ENCODE measurements at places on chromosomes 6 and 20.
A peak's percentile ranks its signal among the peaks of the same experiment; 100 is the strongest.

GRCh38 chr6:72832271-72832670 lies 210.4 kb downstream of the KCNQ5 start:
- no peak for DNase-seq

DNA sequence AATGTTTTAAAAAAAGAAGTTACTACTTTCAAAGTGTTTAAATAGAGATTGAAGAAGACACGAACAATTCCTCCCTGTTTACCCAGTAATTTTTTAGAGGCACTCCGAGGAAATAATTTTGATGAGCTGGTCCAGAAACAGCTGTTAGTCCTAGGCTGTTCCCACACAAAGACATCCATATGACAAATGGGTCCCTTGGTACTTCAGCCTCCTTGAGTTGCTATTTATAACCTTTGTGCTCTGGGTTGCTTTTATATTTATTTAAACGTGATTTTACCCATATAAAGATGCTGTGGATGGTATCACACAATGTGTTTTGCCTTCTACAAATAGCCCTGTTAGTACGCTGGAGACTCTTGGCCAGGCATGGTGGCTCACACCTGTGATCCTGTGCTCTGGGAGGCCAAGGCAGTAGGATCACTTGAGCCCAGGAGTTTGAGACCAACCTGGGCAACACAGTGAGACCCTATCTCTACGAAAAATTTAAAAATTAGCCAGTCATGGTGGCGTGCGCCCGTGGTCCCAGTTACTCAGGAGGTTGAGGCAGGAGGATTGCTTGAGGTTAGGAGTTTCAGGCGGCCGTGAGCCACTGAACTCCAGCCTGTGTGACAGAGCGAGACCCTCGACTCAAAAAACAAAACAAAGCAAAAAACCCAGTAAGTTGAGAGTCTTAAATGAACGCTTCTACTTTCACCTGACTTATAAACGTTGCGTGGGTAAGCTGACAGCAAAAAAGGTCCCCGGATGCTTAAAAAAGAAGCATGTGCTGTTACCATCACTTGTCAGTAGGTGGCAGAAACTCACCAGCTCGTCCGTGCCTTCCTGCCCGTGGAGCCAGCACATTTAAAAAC lies 56.9 kb upstream of the ARMH2 start:
- peak; percentile 29 for DNase-seq

DNA sequence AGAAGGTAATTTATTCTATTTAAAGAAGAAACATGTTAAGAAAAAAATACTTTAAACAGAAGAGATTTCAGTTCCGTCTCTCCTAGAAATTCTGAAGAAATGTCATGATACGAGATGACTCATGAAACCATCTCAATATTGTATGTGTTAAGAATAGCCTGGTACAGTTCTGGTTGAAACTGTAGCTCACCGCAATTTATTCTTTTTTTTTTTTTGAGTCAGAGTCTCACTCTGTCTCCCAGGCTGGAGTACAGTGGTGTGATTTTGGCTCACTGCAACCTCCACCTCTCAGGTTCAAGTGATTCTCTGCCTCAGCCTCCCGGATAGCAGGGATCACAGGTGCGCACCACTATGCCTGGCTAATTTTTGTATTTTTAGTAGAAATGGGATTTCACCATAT lies 103.3 kb downstream of the ARHGAP18 start:
- DNase-seq: no peak

GRCh38 chr6:163354085-163354484 lies 60.4 kb upstream of the QKI start:
- DNase-seq: no peak

- DNase-seq: no peak
Measured at GRCh38 chr20:35191419-35192117, 19.7 kb downstream of the PROCR start.

DNA sequence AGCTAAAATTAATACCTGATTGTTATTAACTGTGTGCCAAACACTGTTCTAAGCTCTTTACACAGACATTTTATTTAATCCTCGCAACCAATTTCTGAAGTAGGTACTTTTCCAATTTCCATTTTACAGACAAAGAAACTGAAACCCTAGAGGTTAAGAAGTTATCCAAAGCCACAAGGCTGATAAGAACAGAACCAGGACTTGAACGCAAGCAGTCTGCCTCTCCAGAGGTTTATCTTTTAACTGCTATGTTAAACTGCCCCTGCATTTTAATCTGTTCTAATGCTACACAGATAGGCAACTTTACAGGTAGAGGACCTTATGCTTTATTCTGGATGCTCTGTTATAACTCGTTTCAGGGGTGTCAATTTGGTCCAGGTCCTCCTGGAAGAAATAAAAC lies 118.2 kb downstream of the SLC16A10 start:
- no peak for DNase-seq

- no peak for DNase-seq
Measured at GRCh38 chr6:89828988-89829471, 650 bp upstream of the CASP8AP2 start.

GRCh38 chr6:52310932-52311331 lies 26.4 kb upstream of the MCM3 start:
- no peak for DNase-seq

GRCh38 chr6:63883597-63883996 lies 248.0 kb downstream of the PHF3 start:
- DNase-seq: no peak

DNA sequence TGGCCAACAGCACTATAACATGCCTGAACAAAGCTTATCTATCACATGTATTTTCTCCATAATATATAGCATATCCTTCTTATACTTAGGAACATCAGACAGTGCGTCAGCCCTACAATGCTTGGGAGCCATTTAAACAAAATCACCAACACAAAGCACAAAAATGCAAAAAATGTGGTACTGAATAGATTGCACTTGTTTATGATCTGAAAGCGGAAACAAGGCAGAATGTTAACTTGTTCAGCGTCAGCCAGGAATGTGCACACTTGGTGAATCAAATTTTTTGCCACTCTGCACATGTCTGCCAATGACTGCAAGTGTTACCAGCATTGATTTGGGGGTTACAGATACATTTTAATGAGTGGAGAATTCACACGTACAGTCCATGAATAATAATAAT lies 14.8 kb downstream of the SLC35A1 start:
- no peak for DNase-seq

DNA sequence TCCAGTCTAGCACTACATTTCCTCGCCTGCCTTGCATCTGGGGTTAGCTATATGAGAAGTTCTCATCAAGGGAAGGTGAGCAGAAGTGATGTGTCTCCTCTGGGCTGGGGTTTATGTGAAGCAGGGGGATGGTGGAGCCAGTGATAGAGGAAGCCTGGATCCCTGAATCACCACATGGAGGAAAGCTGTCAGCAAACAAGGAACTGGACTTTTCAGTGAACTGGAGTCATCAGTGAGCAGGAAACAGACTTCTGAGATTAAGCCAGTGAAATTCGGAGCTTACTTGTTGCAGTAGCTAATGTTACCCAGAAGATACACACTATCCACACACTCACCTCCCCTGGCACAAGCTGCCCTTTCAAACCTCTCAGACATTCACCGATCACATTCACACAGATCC lies 13.4 kb upstream of the TOX2 start:
- DNase-seq: no peak

DNA sequence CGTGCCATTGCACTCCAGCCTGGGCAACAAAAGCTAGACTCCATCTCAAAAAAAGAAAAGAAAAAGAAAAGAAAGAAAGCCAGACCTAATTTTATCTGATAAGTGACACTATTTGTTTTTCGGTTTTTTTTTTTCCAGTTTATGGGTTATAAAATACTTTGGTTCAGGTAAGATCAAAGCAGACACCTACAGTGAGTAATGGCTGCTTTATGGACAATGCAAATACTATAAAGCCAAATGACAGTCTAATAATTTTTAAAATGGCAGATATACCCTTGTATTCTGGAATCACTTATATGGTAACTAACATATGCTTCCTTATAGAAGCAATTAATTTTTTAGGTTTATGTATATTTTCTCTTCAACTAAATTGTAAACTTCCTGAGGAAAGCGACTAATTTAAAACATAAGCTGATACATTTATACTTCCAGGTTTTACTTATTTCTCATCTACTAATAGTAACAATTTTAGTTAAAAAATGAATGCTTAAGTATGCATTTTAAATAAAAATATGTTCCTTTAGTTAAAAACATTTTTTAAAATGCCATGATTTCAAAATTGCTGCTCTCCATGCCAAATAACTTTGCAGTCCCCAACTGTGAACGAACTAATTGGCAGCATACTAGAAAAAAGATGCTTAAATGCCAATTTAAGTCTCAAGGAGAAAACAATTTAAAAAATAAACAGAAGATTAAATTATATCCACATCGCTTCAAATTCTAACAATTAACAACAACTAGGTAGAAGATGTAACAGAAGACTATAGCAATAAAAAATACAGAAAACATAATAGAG lies 38.5 kb downstream of the KIAA0319 start:
- no peak for DNase-seq

DNA sequence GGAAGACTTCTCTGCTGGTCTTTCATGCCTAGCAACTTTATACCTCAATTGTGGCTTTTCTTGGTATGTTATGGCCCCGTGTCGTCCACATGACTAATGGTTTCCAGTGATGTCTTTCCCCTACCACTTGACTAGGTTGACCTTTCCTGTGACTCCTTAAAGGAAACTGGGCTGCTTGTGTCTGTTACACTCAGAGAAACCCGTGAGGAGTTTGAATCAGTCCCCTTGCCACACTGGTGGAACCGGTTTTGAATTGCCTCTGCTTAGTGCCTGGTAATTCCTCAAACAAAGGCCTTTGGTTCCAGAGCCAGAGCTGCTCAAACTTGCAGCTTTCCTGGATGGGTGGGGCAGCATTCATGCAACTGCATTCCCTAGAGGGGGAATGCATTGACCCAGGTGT lies 21.9 kb downstream of the ECT2L start:
- DNase-seq: no peak

DNA sequence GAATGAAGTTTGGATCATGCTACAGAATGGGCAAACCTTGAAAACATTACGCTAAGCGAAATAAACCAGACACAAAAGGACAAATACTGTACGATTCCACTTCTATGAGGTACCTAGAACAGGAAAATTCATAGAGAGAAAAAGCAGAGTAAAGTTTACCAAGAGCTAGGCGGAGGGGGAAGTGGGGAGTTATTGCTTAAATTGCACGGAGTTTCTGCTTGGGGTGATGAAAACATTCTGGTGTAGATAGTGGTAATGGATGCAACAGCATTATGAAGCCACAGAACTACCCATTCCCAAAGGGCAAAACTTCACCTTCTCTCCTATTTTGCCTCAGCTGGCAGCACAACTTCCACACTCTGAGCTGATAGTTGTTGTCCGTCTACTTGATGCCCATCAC lies 6.4 kb upstream of the PDYN start:
- DNase-seq: no peak

GRCh38 chr20:63737695-63737944 lies 1.2 kb downstream of the LIME1 start:
- no peak for DNase-seq

- no peak for DNase-seq
Measured at GRCh38 chr6:10146715-10147451, 268.0 kb downstream of the TFAP2A start.

- DNase-seq: no peak
Measured at GRCh38 chr6:13494137-13494536, 6.7 kb upstream of the GFOD1 start.

GRCh38 chr6:8064638-8065518 lies 689 bp upstream of the BLOC1S5 start:
- no peak for DNase-seq

DNA sequence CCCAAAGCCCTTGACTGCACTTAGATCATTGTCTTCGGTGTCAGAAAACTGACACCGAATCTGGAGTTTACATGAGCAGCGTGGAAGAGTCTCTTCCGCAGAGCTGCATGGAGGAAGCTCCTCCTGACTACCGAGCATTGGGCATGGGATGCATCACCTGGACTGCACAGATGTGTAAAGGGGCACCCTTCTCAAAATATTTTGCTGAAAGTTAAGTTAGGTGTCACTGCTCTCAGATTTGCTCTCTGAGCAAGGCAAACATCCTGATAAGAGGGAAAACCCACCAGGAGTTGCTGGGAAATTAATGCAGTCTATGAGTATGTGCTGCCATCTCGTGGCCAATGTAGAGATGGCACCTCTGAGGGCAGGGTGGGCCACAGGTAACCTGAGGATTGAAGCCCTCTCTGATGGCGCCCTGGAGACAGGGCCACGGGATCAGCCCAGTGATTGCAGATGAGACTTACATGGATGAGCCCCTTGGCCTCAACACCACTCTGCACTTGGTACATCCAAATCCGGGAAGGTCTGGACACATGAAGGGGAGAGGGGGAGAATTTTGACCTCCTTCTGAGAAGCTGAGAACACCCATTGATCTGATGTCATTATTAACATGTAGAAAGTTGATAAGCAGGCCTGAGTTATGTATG lies 129.9 kb downstream of the LPA start:
- no peak for DNase-seq

GRCh38 chr20:56788671-56789610 lies 159.8 kb downstream of the TFAP2C start:
- DNase-seq: no peak

GRCh38 chr6:48186746-48187145 lies 75.7 kb upstream of the PTCHD4 start:
- DNase-seq: no peak

GRCh38 chr6:73639040-73639439 lies 14.8 kb downstream of the SLC17A5 start:
- DNase-seq: no peak

DNA sequence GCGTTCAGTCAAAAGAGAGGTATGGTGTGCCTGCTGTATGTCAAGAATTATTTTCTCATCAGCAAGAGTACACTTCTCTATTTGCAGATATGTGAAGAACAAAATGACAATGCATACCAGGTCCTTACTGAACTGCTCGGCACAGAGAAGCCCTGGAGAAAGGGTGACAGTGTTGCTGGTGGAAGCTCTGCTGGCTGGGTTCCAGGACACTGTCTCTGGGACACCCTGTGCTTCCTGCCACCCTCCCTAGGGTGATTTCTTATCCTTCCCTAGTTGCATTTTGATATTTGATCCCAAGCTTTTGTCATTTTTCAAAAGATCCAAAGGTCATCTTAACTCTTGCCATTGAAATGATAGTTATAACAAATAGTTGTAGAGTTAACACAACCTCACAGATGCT lies 8.3 kb upstream of the CST5 start:
- DNase-seq: no peak

DNA sequence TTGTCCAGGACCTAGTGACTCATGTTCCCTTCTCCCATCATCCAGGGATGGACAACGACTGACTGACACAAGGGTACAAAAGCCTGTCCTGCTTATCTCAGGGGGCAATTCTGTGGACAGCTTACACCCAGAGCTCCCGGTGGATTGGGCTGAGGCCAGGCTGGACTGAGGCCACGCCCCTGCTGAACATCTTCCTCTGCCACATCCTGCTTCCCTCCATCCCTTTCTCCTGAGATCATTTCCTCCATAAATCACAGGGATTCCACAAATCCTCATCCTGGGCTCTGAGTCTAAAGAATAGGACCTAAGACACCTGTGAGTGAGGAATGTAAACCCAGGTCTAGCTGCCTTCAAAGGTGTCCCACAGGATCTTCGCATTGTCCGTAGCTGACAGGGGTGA lies 30.4 kb upstream of the RNF24 start:
- no peak for DNase-seq
